ENCODE measurements at places on chromosomes 5 and 9. TPM values are rescaled to one million over a fixed set of nuclear protein-coding genes. Genes with fewer than 3 reads are reported as not detected.

DNA sequence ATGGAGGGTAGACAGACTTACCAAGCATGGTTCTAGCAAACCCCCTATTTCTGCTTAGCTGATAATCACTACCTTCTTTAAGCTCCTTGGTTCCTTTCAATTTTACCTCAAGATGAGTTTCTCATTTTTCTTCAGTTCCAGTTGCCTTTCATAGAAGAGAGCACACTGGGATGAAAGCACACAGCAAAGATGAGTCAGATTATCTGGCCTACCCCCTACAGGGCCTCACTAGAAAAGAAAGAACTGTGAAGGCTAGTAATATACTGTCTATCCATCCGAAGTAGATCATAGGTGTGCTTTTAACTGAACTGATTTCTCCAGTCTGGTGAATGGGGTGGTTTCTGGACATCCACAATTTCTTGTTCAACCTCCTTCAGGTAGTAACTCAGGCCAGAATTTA, 122.5 kb downstream of the TRPM3 start:
- DNase-seq: no peak

GRCh38 chr5:143678148-143678905, 133.6 kb upstream of the HMHB1 start:
- no peak for DNase-seq

Gene SNX2
- total RNA-seq: 68.2 TPM

Gene SLIT3
- total RNA-seq: 0.72 TPM
